ENCODE measurements at places on chromosomes 11 and 22. TPM values are rescaled to one million over a fixed set of nuclear protein-coding genes. Genes with fewer than 3 reads are reported as not detected.

The FBLN1 gene
- 285 TPM for polyA plus RNA-seq

The GTSE1 gene
- 30.5 TPM for polyA plus RNA-seq

The OR5B12 gene
- not detected for polyA plus RNA-seq

GRCh38 chr22:35653824-35654223, 5.6 kb downstream of the APOL6 start:
- DNase-seq, result no peak

GRCh38 chr11:96708219-96708878, 318.5 kb downstream of the JRKL start:
- no peak for DNase-seq

- DNase-seq, result no peak
Measured at GRCh38 chr11:36130401-36130800, 158.8 kb downstream of the COMMD9 start.

DNA sequence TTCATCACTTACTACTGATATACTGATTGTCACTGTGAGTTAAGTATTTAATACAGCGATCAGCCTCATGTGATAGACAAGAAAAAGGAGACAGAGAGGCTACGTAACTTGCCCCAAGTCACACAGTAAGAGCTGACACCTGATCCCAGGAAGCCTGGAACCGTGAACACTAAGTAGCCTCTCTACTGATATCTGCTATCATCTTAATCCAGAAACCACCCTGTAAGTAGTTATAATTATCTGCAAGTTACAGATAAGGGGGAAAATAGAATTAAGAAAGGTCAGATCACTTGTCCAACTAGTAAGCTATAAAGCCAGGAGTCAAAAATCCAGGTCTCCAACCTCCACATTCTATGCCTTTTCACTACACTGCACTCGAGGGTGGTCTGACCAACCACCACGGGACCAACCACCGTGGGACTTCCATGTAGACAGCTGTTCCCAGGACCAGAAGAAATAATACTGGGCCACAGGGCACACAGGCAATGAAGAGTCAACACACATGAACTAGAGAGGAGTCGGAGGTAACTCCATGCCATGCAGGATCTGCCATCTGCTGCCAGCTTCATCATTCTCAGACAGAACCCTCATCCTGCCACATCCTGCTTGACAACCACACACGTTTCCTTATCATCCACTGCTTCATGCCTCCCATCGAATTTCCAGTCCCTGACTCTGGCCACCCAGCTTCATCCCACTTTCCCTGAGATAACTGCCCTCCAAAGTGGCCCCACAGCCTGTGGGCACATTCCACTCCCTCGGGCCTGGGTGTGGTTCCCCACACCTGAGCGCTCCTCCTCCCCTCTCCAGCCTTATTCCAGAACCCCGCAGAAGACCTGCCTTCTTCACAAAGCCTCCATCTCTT, 58.6 kb downstream of the MICAL3 start:
- DNase-seq, result no peak

GRCh38 chr11:131295986-131296385, 74.4 kb upstream of the NTM start:
- DNase-seq, result no peak

DNA sequence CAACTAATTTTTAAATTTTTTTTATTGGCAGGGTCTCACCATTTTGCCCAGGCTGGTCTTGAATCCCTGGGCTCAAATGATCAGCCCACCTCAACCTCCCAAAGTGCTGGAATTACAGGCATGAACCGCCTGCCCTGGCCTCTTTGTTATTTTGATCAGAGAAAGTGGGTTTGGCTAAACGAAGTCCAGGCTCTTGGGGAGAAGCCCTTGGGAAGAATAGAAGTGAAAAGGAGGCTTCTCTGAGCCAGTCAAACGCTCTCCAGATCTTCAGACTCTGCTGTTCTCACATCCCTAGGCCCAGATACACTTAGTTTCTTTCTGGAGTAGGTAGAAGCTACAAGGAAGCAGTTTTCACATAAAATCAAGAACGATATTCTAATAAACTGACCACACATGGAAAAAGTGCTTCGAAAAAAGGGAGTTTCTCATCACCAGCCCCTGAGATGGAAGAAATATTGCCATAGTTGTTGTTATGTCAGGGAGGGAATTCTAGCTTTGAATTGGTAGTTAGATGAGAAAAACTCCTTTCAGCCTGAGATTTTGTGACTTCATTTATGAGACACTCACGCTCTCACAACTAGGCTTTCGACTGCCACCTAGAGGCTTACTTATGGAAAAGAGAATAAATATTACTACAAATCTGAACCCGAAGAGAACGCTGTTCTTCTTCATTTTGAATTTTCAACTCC, 41.7 kb upstream of the AQP11 start:
- peak; percentile 52 for DNase-seq

DNA sequence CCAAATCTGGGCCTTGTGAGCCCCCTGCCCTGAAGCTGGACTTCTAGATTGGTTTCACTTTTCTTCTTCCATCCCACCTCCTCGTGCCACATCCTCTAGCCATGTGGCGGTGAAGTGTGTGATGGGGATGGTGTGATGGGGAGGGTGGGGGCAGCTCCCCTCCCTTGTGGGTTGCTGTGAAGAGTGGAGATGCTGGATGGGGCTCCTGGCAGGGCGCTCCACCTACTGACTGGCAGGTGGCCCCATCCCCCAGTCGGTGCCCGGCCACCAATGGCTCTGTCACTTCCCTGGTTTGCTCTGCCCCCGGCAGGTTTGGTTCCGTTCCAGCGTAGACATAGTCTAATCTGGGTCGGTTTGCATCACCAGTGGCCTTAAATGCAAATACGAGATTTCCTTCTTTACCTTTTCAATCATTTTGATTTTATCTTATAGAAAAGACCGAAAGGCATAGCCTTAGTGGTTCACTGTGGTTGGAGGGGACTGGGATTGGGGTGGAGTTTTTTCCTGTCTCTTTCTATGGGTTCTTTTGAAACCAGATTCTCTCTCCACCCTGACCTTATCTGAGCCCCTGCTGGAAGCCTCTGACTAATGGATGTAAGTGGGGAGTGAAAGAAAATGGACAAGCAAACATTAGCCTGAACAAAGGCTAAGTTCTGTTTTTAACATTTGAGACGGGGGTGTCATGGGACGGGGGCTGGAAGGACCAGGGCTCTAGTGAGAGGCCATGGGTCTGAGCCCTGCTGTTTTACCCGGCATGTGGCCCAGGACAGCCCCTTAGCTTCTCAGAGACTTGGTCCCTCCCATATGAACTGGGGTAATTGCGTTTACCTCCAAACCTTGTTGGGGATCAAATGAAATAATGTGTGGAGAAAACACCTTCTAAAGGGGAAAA, 149.3 kb downstream of the CACNA1I start:
- no peak for DNase-seq

DNA sequence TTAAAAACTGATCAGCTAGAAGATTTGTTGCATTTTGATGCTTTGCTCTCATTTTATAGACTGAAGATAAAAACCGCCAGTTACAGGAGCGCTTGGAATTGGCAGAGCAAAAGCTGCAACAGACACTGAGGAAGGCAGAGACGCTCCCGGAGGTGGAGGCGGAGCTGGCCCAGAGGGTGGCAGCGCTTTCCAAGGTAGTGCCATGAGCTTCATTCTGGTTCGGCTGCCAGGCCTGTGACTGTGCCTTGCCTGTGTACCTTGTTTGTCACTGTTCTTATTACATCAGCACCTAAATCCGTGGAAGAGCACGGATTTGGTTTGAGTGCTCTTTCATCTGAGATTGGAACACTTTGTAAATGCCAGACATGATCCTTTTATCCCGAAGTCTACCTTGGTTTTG, 61.4 kb downstream of the PPFIA1 start:
- no peak for DNase-seq

DNA sequence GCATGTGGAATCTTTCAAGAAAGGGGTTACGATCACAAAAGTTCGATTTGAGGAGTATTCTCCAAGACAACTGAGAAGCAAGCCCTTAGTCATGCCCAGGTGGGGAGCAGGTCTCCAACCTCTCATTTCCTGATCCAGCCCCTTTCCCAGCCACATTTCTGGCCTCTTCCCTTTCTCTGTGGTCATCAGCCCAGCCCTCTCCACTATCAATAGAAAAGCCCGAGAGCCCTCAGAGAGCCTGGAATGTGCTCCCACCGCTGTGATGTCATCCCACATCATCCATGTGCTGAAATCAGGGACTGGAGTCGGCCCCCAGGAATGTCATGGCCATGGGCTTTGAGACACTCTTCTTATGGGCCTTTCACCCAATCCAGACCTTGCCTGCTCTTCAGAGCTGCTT, 62.6 kb downstream of the KCNJ1 start:
- DNase-seq, result no peak

DNA sequence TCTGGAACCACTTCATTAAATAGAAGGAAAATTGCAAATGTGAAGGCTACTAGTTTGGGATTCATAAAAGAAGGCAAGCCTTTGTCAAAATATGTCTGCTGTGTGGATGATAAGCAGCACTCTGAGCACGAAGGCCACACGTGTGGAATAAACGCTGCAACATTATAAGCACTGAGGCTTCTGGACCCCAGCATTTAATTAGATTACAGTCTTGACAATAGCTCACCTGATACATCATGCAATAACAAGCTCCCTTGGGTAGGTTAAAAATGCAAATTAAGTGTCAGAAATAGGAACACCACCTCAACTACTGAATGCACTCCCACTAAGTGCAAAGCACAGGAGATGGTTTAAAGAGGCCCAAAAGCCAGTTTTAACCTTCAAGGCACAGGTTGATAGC, 179.3 kb downstream of the LARGE1 start:
- DNase-seq, result no peak

- no peak for DNase-seq
Measured at GRCh38 chr11:76742902-76743301, 40.3 kb upstream of the TSKU start.

- no peak for DNase-seq
Measured at GRCh38 chr11:78402847-78403246, 14.8 kb downstream of the GAB2 start.

DNA sequence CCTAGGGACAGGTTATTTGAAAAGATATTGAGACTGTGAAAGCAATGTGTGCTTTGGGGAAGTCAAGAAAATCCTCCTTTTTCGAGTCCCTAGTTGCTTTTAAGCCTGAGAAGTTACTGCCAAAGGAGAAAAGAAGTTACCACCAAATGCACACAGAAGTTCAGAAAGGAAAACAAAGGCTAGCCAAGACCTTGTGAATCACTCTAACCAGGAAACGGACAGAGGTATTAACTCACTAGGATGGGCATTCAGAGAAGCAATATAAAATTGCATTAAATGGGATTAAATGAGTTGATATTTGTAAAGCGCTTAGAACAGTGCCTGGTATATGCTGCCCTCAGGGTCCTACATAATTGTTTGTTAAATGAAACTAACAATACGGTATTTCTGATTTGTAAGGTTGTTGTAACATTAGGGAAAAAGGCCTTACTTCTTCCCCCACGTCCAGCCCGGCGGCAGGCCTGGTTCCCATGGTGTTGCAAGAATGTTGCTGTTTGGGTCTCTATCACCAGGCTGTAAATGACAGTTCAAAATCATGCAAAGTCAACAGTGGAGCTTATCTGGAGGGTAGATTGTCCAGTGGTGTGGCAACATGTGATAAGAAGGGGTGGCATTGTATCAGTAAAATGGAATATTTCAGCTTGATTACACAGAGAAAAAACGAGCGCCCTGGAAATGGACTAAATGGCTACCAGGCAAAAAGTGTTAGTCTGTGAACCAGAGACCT, 7.1 kb downstream of the TMA7B start:
- DNase-seq, result no peak
